ENCODE measurements at places on chromosomes 3 and 15.

DNA sequence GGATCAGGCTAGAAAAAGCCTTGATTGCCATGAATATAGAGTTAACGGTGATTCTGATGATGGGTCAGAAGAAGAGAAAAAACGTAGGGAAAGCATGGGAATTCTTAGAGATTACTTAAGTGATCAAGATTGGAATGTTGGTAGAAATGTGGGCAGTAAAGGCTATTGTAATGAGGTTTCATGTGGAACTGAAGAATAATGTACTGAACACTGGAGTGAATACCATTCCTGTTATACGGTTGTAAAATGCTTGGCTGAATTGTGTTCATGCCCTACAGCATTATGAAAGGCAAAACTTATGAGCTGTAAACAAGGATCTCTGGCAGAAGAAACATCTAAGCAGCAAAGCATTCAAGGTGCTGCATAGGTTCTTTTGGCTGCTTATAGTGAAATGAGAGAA is 414.1 kb upstream of the CBLB start:
- no peak for DNase-seq

DNA sequence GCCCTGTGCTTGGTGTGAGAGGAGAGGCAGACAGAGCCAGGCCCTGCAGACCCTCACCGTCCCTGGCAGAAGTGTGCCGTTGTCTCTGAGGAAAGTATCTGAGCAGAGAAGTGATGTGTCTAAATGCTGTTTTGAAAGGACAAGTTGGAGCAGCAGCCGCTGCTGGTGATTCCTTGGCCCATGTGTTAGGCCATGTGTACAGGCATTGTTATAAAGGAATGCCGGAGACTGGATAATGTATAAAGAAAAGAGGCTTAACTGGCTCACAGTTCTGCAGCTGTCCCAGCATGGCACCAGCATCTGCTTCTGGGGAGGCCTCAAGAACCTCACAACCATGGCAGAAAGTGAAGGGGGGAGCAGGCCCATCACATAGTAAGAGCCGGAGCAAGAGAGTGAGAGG is 334.6 kb upstream of the ATP10A start:
- DNase-seq = no peak

DNA sequence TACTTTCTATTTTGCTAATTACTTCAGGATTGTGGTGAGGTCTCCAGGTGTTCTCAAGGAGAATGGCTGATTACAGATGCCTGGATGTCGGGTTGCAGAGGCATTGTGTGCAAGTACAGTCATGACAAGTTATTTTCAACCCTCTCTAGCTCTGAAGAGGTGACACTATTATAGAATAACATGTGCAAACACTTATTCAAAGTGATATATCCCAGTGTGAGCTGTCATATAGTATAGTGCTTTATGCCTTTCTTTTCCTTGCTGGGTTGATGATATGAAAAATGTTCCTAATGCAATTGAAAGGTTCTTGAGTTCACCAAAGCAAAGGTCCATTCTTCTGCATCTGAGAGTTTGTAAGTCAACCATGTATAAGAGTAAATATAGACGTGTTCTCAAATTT is 167.2 kb downstream of the SPATA16 start:
- no peak for DNase-seq

DNA sequence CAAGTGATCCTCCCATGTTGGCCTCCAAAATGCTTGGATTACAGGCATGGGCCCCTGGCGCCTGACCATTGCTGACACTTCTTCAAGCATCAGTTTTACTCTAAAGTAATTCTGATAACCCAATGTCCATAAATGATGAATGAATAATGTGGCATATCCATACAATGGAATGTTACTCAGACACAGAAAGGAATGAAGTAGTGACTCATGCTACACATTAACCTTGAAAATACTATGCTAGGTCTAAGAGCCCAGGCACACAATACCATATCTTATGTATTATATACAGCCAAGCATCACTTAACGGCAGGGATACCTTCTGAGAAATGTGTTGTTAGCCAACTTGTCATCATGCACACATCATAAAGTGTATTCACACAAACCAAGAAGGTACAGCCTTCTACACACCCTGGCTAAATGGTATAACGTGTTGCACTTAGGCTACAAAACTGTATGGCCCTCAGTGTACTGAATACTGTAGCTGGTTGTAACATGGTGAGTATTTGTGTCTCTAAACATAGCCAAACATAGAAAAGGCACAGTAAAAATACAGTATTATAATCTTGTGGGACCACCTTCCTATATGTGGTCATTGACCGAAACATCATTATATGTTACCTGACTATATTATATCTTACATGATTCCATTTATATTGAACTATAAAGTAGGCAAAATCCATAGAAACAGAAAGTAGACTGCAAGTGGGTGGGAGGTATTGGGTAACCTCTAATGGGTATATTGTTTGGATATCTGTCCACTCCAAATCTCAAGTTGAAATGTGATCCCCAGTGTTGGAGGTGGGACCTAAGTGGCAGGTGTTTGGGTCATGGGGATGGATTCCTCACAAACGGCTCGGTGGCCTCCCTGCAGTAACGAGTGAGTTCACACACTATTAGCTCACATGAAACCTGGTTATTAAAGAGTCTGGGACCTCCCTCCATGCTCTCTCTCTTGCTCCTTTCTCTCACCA is 31.4 kb downstream of the MKRN2 start:
- no peak for DNase-seq

DNA sequence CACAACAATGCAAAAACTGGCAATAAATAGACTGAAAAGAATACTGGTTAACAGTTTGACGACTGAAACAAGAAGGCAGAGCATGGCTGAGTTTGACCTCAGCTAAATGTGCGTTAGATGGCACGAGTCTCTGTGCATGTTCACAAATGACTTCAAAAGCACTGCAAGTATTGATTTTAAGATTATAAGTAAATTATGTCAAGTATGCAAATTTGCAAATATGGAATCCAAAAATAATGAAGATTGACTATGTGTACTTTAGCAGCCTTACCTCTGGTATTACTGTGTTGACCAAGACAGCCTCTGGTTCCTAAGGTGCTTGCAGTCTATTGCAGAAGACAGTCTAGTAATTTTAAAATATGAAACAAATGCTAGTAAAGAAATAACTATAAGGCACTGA is 2.6 kb upstream of the EIF5A2 start:
- DNase-seq = no peak

DNA sequence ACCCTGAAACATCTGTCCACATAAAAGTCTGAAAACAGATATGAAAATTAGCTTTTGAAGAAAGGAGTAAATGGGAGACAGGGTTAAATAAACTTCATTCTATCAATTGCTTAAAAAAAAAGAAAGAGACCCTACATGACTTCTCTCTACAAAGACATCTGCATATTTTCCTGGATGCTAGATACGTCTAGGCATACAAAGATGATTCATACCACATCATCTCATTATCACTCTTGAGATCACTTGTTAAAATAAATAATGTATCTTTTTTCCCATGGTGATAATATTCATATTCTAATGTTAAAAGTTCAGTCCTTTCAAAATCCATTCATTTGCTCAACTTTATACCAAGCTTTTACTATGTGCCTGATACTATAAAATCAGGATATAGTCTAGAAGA is 295.8 kb downstream of the MAGI1 start:
- DNase-seq = no peak

DNA sequence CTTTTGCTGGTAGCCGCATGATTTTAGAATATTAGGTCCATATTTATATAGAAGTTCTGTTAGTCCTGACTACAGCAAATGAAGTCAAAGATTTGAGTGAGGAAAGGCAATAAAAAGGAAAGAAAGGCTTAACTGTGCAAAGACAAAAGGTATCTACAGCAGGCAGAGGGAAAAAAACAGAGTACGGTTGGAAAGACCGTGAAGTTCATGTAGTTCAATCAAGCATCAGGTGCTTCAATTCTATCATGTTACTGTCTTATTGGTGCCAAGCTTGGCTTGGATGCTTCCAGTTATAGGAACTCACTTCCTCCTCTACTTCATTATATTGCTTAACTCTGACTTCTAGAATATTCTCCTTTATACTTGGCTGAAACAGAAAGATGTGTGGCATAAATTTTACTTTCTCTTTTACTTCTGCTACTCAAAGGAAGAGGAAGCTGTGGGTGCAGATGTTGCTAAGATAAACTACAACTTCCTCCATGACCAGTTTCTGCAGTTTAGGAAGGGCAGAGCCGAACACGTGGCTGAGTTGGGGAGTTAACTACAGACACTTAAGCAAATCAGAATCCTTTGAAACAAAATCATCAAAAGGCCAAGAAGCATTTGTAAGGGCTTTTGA is 72.6 kb upstream of the ZBED2 start:
- peak; percentile 52 for DNase-seq

DNA sequence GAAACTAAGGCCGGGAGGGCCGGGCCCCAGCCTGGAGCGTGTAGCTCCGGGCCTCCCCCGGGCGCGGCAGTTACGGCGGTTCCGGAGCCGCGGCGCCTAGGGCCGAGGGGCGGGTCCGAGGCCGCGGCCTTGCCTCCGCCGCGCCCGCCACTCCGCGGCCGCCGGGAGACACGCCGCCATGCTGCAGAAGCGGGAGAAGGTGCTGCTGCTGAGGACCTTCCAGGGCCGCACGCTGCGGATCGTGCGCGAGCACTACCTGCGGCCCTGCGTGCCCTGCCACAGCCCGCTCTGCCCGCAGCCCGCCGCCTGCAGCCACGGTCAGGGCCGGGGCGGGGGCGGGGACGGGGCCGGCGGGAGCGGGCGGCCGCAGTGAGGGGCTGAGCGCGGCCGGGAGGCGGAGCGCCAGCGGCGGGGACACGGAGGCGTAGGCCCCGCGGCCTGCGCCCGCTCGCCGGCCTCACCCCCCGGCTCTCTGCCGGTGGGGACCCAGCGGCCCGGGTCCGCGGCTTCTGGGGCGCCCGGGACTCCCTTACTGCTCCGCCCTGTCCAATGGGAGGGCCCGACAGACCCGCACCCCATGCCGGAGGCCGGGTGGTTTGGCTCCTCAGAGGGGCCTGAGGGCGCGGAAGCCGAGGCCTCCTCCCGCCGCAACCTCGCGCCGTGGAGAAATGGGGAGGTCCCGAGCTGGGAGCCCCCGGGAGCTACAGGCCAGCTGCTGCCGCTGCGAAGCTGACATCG is at the start of gene DIS3L:
Gene DIS3L (plus strand): TSS at position 150 of the 738 bp plus-strand sequence. CDS start 29 bp downstream, at position 179.
- DNase-seq = peak; percentile 40

DNA sequence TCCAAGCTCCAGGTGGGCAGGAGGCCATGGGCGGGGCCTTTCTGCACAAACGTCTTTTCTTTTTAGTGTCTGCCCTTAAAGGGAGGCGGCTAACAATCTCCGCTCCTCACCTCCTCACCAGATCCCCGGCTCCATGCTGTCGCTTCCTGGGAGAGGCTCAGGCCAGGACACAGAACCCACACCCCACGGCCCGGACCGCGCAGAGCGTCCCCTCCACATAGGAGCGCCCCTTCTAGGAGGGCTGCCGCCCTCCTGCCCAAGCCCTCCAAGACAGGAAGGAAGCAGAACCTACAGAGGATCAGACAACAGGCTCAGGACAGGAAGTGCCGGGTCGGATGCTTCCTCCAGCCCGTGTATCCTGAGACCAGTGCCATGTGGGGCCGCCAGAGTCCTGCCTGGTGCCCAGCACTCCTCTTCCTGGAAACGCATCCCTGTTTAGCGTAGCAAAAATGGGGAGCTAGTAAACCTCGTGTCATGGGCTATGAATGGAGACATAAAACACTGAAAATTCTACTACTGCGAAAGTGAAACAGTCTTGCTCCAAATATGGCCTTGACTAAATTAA is 83.2 kb upstream of the ATP10A start:
- DNase-seq = no peak

- DNase-seq = no peak
Observed at GRCh38 chr3:130514681-130515080, 2.3 kb upstream of the COL6A6 start.

DNA sequence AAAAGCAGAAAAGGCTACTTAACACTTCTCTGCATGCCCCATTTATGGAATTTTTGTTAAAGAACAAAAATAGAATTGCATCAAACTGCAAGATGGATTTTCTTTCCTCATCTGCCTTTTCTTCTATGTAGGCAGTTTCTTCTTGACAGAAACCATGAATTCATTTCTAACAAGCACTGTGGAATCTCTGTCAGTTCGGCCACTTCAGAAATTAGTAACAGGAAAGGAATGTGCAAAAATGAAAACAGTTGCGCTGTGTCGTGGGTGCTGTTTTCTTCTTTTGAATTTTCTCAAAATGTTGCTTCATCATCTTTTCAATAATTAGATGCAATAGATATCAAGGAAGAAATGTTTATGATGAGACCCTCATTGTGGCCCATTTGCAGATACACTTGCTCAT is 151.6 kb downstream of the FOXB1 start:
- DNase-seq = no peak

DNA sequence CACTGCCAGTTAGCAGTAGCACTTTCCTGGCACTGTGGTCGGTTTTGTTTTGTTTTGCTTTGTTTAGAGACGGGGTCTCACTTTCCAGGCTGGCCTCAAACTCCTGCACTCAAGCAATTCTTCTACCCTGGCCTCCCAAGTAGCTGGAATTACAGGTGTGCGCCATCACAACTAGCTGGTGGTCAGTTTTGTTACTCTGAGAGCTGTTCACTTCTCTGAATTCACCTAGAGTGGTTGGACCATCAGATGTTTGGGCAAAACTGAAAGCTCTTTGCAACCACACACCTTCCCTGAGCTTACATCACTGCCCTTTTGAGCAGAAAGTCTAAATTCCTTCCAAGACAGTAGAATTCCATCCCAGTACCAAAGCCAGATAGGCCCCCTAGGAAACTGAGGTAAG is 22.6 kb downstream of the CLDN18 start:
- no peak for DNase-seq

DNA sequence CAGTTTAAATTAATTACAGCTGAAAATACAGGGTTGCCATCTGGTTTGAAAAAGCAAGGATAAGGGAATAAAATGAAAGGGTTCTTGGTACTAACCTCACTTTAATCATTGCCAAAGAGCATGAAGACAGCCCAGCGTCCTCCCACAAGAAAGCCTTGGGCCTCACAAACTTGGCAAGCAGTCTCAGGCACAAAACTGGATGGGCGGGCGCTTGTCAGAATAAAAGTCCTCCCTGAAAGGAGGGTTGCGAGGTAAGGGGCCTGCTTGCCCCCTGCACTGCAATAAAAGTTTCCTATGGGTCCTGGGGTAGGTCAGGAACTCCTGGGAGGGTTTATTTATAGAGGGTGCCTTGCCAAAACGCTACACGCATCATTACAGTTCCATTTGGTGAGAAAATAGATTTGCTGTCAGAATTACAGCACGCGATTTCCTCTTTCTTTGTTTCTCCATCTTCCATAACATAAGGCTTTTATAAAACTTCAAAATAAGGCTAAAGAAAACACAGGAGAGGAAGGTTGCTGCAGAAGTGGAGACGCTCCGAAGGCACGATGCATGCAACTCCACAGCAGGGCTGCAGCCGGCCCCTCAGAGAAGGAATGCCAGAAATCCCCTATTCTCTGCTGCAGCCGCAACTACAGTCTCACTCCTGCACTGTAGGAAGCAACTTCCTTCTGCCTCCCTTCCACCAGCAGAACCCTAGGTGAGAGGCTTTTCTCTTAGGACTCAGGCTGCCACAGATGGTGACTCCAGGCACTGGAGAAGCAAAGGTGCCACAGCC is 61.3 kb downstream of the VGLL4 start:
- DNase-seq = no peak
